H4 (cell line): ENCODE measurements at places on chromosomes 11 and 22. TPM values are rescaled to one million over a fixed set of nuclear protein-coding genes. Genes with fewer than 3 reads are reported as not detected.

- DNase-seq = peak; percentile 27
Observed at GRCh38 chr11:69403556-69404215, 77.8 kb upstream of the LINC01488 start.

The POU2AF3 gene
- 2.3 TPM in 1 of 2 replicates, not detected in the other for total RNA-seq

The ZNRF3 gene
- 1.8 and 2.6 TPM in 2 replicates for total RNA-seq

- DNase-seq = no peak
Observed at GRCh38 chr22:37701141-37701786, 4.4 kb downstream of the TRIOBP start.

The OR51I1 gene
- total RNA-seq = 0.45 TPM in 1 of 2 replicates, not detected in the other

The MUC2 gene
- total RNA-seq = not detected in 2 replicates

The OR51E1 gene
- not detected in 2 replicates for total RNA-seq

DNA sequence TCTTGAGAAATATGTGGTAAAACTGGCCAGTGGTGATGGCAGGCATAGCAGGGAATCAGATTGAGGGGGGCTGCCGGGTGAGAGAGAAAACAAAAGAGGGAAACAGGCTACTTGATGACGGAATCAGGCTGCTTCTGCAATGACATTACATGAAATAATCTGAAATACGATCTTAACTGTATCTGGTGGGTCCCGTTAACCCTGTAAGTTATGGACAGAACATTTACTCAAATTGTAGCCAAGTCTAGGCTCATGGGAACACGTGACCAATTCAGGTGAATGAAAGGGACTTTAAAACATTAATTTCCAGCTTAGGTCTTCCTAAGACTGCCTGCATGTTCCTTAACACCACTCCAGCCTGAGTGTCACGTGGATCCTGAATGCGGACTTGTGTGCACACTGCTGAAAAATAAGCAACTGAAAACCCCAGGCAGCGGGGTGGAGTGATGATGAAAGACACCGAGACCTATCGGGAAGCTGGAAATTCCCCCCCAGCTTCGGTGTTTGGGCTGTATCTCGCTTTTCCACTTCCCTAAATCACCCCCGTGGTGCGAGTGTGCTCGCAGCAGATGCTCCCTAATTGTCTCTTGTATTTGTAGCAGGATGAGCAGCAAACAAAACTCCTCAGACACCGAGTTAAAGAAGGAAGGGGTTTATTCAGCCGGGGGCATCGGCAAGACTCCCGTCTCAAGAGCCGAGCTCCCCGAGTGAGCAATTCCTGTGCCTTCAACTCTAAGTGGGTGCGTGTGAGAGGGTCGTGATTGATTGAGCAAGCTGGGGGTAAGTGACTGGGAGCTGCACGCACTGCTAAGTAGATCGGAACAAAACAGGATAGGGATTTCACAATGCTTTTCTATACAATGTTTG lies 145.0 kb upstream of the GRK3 start:
- no peak for DNase-seq

DNA sequence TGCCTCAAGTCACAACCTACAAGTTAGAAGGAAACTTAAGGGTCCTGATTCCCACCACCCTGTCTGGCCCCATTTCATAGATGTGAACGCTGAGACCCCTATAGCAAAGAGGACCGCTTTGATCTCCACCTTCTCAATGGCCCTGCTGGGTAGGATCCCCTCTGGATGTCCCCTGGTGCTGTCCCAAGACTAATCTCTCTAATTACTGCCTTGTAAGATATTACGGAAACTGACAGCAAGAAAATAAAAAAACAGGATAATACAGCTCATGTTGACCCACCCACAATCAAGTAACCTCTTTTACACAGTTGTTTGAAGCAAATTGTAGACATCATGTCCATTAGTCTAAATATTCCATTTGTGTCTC lies 20.9 kb downstream of the IGLL5 start:
- no peak for DNase-seq

The MCAM gene
- 66.0 and 88.8 TPM in 2 replicates for total RNA-seq

The OR10S1 gene
- total RNA-seq = not detected in 2 replicates

DNA sequence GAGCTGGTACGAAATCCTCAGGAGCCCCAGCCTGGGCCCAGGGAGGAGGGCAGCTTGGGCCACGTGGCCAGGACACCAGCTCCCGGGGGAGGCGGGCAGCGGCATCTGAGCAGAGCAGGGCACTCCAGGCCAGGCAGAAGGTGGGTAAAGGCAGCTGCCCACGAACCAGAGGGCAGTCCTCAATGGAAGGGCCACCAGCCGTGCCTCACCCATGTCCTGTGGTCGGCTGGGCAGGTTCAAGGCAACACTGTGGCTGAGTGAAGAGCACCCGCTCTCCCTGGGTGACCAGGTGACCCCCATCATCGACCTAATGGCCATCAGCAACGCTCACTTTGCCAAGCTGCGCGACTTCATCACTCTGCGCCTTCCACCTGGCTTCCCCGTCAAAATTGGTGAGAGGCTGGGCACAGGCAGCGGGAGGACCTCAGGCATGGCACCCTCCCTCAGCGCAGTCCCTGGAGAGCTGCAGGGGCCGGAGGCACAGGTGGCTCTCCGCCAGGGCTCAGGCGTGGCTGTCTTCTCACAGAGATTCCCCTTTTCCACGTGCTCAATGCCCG lies 2.5 kb upstream of the SSH3 start:
- no peak for DNase-seq

The MMP10 gene
- total RNA-seq = 0.33 TPM in 1 of 2 replicates, not detected in the other

The C11orf87 gene
- total RNA-seq = not detected in 2 replicates

GRCh38 chr11:112651386-112651785 lies 309.8 kb upstream of the NCAM1 start:
- DNase-seq = no peak

The GPHA2 gene
- total RNA-seq = not detected in 2 replicates

DNA sequence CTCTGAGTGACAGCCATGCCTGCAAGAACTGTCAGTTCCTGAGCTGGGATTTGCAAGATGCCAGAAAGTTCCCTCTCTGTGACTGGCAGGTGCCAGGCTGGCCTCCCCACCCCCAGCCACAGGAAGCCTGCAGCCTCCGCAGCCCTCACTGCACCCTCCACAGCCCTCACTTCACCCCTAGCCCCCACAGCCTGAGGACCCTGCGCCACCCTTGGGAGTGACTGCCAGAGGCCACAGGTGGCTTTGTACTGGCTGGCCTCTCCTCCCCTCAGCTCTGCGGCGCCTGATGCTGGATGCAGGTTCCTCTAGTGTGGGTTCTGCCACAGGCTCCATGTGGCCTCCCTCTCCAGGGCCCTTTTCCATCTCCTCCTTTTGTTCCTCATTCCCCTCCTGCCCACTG lies 28.7 kb downstream of the MPPED1 start:
- no peak for DNase-seq

The SERPINH1 gene
- 986 and 1,416 TPM in 2 replicates for total RNA-seq

DNA sequence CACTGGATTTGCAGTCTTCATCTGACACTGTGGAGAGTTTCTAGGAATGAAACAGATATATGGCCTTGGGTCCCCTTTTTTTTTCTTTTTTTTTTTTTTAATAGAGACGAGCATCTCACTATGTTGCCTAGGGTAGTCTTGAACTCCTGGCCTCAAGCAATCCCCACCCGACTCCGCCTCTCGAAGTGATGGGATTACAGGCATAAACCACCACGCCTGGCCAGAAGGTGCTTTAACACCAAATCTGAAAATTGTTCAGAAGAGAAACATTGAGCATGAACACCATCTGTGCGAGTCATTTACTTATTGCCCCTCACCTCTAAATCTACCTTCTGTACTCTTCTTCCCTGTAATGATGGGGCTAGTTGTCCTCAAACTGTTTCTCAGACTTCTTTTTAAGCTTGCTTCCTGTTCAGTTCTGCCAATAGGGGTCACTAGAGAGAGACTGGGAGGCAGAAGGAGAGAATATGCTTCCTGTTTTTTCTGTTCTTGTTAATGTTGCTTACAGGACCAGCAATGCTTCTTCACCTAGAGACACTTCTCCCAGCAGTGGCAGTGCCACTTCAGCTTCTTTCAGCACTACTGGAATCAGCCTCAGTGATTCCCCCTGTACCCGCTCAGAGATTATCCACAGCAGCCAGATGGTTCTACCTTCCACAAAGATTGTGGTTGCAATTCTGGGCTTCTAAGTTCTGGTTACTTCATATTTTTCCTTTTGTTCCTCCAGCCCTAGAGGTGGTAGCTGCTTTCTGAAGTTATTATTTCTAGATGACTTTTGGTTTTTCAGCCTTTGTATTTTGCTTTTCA lies 20.8 kb upstream of the ZBED5 start:
- DNase-seq = peak; percentile 81

DNA sequence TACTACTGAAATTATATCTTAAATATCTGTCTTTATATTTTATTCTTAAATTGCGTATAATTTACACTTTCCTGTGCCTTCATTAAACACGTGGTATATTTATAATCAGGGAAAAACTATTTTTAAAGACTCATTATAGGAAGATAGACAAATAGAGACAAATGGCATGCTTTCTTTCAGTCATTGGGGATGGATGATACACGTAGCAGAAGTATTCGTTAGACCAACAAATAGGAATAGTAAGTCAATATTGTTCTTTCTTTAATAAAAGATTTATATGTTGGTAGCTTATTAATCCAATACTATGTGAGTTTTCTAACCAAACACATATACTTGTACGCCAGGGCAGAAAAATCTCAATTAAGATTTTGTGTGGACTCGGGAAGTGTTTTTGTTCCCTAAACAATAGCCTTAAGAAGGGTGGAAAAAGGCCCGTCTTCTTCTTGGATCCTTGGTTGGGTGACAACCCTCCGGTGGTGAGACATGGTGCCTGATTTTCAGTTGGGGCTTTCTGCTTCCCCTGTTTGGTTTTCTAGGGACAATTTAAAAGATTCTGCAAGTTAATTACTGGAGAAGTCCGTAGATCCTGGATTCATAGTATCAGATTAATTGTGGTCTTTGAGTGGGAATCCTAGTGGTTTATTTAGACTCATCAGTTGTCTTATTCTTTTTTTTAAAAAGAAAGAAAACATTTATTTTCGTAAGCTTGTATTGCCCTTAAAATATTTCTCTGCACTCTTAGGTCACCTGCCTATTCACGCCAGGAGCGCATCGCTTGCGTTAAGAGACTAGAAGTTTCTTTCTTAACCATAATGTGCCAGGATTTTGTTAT lies 83.5 kb upstream of the WNT7B start:
- DNase-seq = no peak

The BRSK2 gene
- total RNA-seq = 1.3 and 2.5 TPM in 2 replicates

The VSIG10L2 gene
- total RNA-seq = not detected in 2 replicates

The OR2AT4 gene
- total RNA-seq = not detected in 2 replicates

DNA sequence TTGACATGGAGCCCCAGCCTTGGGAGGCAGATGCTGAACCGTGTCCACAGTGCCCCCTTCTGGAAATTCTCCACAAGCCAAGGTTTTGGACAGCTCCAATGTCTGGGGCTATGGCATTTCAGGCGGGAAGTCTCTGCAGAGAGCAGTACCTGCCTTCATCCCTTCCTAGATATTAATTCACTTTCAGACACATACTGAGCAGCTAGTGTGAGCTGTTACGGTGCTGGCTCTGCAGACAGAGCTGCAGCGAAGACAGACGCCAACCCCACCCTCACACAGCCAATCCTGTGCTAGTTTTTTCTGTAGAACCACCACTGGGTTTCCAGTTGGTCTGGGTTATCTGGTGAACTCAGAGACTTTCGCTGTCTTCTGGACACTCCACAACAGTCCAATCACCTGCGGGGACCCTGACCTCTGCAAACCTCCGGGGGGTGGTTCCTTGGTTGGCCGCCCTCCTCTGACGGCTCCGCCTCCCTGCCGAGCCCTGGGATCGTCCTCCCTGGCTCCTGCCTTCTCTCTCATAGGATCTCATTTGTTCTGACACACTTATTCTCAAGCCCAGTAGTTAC lies 9.1 kb downstream of the LMF2 start:
- DNase-seq = peak; percentile 53

The ETS1 gene
- 23.2 and 27.7 TPM in 2 replicates for total RNA-seq

The PHF21B gene
- total RNA-seq = 0.66 and 1.8 TPM in 2 replicates

GRCh38 chr22:46865052-46865434 lies 102.6 kb downstream of the TBC1D22A start:
- no peak for DNase-seq

DNA sequence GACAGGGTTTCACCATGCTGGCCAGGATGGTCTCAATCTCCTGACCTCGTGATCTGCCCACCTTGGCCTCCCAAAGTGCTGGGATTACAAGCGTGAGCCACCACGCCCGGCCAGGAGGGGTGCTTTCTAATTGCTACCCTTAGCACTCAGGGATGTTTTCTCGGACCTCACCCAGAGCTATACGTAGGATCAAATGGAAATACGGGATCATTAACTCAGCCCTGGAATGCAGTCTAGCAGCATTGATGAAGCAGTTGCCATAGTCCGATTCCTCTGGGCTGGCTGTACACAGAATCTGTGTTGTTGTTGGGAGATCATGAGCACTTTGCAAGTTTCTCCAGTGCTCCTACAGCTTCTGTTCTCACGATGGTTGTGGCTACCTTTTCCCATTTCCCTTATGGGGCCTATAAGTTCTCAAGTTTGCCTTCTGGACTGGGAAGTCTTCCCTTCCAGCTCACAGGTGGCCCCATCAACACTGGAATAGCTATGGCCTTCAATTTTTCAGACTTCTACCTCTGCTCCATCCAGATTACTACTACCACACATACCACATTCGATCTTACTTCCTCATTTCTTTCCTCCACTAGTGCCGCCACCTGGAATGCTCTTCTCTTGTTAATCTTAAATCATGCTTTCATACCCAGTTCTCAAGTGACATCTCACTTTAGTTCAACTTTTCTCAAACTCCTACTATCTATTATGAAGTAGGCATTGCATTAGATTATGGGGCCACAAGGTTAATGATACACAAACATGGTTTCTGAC lies 16.1 kb upstream of the PCF11 start:
- DNase-seq = no peak

GRCh38 chr22:22366537-22366936 lies 122.0 kb downstream of the VPREB1 start:
- no peak for DNase-seq

The TOP3B gene
- total RNA-seq = 9.3 and 10.8 TPM in 2 replicates

- DNase-seq = no peak
Observed at GRCh38 chr11:83152264-83152663, 4.7 kb upstream of the PCF11 start.

DNA sequence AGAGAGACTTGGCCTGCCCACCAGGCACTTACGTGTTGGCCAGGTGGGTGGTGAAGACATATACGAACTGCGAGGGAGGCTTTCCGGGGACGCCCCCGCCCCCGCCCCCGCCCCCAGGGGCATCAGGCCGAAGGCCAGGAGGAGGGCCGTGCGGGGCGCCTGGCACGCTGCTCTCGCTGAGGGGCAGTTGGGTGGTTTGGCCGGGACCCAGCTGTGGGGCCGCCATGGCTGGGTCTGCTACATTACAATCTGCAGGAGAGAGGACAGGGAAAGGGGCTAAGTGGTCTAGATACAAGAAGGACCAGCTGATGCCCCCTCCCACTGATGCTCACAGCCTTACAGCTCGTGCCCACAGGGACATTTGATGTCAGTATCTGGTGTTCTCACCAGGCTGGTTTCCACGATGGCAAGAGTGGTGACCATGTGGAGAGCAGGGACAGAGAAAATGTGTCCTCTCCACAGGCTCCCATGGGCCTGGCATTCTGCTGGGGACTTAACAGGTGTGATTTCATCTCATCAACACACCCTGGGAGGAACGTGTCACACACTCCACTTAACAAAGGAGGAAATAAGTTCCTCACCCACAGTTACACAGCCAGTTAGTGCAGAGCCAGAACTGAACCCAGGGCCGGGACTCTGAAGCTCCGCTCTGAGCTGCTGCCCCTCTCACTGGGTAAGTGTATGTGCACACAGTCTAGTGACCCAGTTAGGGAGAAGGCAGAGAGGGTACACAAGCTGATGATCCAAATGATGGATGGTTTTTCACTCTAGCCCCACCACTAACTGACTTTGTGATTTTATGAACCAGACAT lies 19.7 kb downstream of the CXCR5 start:
- no peak for DNase-seq

GRCh38 chr11:34566208-34566551 lies 52.6 kb upstream of the ELF5 start:
- DNase-seq = no peak

GRCh38 chr11:66723693-66724092 lies 5.3 kb downstream of the SPTBN2 start:
- no peak for DNase-seq

GRCh38 chr11:78372114-78372768 lies 45.4 kb downstream of the GAB2 start:
- DNase-seq = no peak
